ENCODE measurements at places on chromosomes 4 and X.

DNA sequence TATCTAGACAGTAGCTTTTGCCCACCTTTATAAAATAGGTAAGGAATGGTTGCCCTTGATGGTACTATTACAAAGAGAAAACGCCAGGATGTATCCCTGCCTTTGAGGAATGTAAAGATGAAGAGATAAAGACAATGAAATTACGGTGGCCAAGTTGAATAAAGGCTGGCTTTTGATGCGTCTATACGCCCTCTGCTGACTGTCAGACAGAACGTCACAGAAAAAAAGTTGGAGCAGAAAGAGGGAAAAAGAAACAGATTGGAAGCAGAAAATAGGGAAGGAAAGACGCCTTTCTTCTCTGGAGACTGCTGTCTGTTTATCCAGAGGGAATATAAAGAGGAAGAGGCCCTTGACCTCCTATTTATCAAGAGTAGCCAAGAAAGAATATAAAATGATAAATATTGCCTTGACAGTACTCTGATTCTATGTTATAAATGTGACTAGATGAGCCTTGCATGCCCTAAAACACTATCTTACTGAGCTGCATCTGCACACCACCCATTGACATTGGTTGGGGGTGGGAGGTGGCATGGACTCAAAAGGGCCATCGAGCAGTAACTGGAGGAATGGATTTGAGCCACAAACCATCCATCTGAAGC is 30.6 kb downstream of the PCDH19 start:
- no peak for DNase-seq

- DNase-seq: no peak
These were observed 43.9 kb upstream of the FGFBP2 start for GRCh38 chr4:16006771-16007446.

- no peak for DNase-seq
These were observed 85.1 kb upstream of the AP1S2 start for GRCh38 chrX:15939737-15940136.

DNA sequence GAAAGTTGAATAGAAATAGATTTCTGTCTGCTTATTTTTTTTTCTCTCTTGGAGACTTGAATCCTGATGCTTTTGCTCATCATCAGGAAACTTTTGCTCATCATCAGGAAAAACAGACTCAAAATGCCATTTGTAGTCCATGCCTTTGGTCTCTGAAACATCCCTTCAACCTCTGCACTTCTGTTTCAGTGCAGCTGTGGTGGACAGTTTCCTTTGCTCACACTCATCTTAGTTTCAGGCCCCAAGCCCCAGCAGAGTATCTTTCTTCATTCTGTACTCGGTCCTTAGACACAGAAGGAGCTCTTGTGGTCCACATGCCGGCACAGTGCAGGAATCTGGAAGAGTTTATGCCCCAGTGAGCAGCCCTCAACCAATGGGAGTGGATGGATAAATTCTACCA is 337.9 kb downstream of the PPP3CA start:
- no peak for DNase-seq

GRCh38 chr4:66565801-66566200 is 895.5 kb upstream of the EPHA5 start:
- no peak for DNase-seq

DNA sequence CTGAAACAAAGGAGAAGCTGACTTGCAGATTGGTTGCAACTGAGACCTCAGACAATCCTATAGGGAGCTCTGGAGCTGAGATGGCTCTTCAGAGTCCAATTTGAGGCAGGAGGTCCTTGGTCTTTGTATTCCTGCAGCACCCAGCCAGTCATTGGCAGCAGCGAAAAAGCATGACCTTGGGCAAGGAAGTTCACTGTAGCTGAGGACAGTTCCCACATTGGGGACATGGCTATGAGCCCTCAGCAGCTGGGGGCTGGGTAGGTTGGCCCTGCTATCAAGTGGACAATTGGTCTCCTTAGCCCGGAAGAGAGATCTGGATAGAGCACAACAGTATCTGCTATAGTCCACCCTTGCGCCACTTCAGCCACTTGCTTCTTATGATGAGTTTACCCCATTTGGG is 56.9 kb upstream of the ATP6AP2 start:
- DNase-seq: no peak

GRCh38 chr4:114677346-114677979 is 78.9 kb downstream of the UGT8 start:
- DNase-seq: no peak

DNA sequence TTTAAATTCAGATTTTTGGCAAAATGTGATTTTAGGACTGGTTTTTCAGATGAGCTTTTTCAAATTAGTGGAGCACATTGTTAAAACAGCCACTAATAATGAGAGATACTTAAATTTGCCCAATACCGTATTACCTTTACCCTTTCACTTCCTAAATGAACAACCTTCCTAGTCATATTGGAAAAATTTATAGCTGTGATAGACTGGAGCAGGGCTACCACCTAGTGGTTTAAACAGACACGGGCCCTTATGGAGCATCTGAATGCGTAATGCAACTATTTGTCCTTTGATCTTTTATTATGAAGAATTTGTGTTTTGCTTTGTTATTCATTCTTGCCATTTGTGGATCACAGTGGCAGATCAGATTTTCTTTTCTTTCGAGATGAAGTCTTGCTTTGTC is 72.7 kb downstream of the KDM6A start:
- peak; percentile 12 for DNase-seq

DNA sequence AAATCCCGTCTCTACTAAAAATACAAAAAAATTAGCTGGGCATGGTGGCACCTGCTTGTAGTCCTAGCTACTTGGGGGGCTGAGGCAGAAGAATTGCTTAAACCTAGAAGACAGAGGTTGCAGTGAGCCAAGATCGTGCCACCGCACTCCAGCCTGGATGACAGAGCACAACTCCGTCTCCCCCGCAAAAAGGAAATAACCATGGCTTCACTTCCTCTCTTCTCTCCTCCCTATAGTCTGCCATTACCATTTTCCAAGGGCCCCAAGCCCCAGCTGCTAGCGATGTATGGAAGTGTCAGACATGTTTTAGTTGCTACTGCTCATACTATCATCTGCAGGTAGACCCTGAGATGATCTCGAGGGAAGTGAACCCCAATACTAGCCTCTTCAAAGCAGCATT is 177.3 kb upstream of the FAM9B start:
- DNase-seq: no peak

- peak; percentile 35 for DNase-seq
These were observed 346.4 kb downstream of the PTTG2 start for GRCh38 chr4:38306482-38307071.

DNA sequence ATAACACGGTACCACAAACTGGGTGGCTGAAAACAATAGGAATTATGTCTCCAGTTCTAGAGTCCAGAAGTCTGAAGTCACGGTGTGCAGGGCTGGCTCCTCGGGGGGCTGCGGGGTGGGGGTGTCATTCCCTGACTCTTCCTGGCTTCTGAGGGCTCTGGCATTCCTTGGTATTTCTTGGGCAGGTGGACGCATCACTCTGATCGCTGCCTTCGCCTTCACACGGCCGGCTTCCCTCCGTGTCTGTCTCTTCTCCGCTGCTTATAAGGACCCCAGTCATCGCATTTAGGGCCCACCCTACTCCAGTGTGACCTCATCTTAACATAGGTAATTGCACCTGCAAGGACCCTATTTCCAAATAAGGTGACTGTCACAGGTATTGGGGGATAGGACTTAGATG is 134.6 kb downstream of the CPZ start:
- no peak for DNase-seq

GRCh38 chr4:38681281-38681991 is 17.4 kb downstream of the KLF3 start:
- no peak for DNase-seq

DNA sequence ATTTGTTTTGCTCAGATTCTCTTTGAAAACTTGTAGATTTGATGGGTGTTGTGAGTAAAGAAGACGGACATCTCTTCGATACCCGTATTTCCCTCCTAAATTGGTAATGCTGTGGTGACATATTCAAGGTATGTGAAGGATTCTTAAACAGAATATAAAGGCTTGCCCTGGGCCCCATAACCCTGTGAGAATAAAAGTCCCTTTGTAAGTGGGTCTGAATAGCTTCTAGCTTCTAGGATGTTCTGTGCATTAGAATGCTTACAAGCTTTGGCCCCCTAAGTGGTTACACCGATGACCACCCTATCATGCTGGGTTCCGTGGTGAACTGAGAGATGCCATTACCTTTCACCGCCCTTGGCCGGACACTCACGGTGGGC is 574 bp upstream of the MOB1B start:
- DNase-seq: no peak

Measured in CD4-positive, alpha-beta T cell treated with Interleukin-21 for 1 hour (primary cell).